ENCODE measurements at places on chromosomes 6 and 20.

DNA sequence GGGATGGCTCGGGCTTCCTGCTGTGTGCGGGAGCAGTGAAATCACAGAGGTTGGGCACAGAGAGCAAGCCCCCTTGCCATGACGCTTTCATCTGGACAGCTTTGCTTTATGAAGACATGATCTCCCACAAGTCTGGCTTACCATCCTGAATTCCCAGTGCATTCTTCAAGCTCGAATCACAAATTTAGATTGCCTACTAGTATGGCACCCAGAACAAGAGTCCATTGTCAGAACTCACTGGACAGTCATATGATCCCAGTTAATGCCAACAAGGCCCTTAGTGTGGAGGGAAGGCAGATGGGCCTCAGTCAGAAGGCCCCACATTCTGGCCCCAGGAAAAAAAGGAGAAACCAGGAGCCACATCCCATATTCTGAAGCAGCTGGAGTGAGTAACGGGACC lies 147.3 kb upstream of the FOXQ1 start:
- DNase-seq: no peak

- no peak for DNase-seq
Observed at GRCh38 chr20:46265539-46265938, 42.8 kb downstream of the CDH22 start.

DNA sequence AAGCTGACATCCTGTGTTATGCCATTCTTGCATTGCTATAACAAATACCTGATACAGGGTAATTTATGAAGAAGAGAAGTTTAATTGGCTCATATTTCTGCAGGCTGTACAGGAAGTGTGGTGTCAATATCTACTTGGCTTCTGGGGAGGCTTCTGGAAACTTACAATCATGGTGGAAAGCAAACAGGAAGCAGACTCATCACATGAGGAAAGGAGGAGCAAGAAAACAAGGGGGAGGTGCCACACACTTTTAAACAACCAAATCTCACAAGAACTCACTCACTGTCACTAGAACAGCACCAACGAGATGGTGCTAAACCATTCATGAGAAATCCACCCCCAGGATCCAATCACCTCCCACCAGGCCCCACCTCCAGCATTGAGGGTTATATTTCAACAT lies 143.1 kb upstream of the GGTLC1 start:
- DNase-seq: no peak

GRCh38 chr20:50344232-50345071 lies 153.8 kb downstream of the CEBPB start:
- no peak for DNase-seq

DNA sequence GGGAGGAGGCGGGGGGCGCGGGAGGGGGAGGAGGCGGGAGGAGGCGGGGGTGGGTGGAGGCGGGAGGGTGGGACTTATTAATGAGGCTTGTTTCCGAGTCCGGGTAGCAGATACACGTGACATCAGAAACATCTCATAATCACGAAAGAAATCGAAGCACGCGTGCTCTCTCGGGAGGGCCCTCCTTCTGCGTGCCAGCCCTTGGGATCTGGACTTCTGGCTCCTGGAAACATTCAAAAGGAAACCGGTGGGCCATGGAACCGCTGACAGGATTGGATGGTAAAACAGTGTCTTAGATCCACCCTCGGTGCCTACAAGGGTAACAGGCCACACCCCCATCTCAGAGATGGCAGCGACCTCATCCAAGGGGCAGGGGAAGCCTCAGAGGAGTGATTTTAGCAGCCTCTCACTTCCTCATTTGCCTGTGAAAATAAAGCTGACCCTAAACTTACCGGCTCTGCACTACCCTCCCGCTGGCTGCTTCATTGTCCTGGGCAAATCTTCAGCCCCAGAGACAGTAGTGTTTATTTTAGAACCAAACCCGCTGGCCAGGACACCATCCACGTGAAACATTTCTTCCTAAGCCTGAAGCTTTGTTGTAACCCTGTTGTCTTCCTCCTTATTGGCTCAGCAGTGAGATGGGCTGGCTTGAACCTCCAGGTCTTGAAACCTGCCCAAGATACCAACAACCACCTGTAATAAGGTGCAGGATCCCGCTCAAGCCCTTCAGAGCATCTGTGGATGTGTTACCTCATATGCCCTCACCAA lies 97.5 kb downstream of the PSMG4 start:
- no peak for DNase-seq

- DNase-seq: no peak
Observed at GRCh38 chr6:29619578-29620160, 13.3 kb downstream of the GABBR1 start.

GRCh38 chr6:90263633-90264032 lies 33.0 kb downstream of the BACH2 start:
- DNase-seq: no peak

DNA sequence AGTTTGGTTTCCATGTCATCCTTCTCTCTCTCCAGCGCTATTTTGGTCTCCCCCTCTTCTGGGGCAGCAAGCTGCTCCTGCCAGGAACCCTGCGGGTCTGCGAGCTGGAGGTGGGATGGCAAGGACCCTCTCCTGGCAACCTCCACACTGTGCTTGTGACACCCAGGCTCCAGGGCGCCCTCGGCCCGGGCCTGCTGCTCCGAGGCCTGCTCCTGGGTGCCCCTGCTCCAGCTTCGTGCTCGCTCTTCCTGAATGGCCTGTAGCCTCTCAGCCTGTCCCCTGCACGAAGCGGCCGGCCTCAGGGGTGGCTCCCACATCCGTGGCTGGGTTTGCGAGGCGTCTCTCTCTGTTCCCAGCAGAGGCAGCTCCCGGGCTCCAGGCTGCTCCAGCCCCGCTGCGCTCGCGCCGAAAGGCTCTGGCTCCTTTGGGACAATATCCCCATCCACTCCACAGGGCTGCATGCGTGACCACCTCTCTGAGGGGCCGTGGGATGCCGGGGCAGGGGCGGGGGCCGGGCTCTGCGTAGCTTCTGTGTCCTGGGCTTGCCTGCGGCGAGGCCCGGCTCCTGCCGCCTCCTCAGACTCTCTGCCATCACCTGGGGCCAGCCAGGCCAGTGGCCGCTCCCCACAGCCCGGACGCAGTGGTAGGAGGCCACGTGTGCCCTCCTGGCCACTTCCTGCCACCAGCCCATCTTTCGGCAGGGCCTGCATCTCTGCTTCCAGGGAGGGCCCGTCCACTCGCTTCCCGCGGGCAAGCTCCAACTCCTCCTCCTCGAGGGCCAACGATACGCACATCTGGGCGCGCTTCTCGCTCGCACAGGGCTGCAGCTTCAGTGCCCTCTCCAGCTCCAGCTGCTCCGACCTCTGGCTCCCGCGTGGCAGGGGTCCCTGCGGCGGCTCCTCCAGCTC lies 68.9 kb downstream of the GINS1 start:
- no peak for DNase-seq

DNA sequence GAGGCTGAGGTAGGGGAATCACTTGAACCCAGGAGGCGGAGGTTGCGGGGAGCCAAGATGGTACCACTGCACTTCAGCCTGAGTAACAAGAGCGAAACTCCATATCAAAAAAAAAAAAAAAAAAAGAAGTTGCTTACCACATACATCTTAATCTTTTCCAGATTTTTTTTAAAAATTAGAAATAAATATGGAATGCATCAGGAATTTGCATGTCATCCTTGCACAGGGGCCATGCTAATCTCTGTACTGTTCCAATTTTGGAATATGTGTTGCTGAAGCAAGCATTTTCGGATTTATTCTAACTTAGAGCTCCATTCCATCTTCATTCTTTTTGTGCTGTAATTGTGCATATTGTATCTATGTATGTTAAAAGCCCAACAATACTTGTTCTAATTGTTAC lies 62.5 kb downstream of the TRPC4AP start:
- DNase-seq: no peak

GRCh38 chr6:122284848-122285247 lies 114.6 kb upstream of the HSF2 start:
- no peak for DNase-seq

DNA sequence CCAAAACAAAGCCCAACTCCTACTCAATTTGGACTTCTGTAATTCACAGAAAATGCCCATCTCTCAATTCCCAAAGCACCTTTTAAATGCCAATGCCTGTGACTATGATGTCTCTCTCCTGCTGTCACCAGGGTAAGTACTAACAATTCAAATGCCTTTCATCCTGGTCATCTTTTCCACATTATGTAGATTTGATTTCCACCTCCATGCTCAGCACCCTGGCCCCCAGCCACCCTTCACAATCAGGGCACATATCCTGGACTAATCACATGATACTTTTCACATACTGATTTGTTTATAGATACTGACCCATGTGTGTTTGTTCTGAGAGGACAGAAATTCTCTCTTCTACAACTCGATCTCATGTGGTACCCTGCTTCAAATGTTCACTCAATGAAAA lies 236.3 kb downstream of the PTPRK start:
- no peak for DNase-seq

GRCh38 chr6:164967102-164967501 lies 342.3 kb downstream of the C6orf118 start:
- no peak for DNase-seq

DNA sequence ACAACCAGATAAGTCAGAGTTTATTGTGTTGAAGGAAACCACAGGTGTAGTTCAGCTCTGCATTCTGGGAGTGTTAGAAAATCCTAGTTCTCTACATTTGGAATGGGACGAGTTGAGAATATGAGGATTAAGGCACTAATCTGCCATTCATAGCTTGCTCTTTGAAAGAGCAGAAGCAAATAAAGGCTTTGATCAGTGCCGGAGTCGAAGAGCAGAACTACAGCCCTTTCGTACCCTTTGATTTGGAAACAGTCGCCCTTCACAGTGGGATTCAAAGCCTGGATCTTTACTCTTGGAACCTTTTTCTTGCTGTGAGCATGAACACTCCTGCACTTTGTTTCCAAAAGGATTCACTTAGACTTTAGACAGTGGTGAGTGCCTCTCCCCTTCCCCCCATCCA lies 523.9 kb upstream of the POU3F2 start:
- DNase-seq: no peak

DNA sequence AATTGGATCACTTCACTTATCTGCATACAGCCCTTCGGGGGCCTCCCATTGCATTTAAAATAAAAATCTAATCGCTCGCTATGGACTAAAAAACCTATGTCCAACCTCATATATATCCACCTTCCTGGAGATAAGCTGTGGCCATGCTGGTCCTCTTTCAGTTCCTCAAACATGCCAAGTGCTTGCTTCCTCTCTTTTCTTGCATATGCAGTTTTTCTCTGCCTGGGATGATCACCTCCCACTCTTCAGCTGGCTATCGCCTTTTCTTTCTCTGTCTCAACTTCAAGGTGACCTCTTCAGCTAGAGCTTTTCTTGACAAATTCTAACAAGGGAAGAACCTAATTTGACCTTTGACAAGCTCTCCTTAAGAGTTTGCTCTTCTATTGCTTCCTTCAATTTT lies 5.6 kb upstream of the TFB1M start:
- DNase-seq: no peak

GRCh38 chr6:118968416-118968815 lies 33.5 kb upstream of the MCM9 start:
- DNase-seq: peak; percentile 53

DNA sequence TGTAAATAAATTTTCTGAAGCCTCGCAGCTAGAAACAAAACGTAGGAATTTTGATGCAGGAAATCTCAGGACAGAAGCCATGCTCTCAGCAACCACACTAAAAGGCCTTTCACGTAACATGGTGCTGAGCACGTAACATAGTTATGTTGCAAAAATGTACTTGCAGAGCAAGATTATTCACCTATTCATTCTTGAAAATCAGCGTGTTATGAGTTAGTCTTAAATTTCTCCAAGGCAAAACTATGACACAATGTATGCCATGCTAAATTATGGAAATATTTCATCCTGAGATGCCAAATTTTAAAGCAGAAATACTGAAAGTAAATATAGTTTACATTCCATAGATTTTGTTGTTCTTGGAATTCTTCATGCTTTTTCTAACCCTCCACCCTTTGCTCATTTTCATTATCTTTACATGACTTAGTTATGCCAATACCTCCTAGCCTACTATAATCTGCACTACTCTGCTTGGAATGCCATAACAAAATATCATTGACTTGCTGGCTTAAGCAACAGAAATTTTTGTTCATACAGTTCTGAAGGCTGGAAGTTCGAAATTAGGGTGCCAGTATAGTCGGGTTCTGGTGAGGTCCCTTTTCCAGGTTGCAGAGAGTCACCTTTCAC lies 179.8 kb upstream of the BMP5 start:
- DNase-seq: peak; percentile 75

DNA sequence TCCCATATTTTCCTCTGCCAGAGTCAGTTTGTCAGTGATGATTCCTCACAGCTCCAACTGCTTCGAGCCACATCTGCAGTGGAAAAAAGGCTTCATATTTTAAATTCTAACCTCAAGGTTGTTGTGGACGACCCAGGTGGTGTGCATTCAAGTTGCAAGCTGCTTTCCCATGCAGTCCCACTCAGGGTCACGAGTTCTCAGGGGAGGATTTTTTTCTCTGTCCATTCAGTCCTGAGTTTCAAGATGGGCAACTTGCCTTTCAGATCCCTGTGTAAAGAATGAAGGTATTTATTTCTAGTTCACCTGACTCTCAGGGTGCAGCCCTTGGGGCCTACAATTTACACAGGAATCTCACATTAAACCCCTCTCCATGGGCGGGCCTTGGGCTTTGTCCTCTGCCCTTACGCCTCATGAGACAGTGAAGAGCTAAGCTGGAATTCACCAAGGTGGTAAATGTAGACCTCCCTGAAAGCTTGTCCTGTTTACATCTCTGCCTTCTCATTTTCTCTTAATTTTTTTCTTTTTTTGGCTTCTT lies 65.9 kb downstream of the TPD52L1 start:
- DNase-seq: no peak

- no peak for DNase-seq
Observed at GRCh38 chr20:36646678-36647077, 682 bp upstream of the SLA2 start.

DNA sequence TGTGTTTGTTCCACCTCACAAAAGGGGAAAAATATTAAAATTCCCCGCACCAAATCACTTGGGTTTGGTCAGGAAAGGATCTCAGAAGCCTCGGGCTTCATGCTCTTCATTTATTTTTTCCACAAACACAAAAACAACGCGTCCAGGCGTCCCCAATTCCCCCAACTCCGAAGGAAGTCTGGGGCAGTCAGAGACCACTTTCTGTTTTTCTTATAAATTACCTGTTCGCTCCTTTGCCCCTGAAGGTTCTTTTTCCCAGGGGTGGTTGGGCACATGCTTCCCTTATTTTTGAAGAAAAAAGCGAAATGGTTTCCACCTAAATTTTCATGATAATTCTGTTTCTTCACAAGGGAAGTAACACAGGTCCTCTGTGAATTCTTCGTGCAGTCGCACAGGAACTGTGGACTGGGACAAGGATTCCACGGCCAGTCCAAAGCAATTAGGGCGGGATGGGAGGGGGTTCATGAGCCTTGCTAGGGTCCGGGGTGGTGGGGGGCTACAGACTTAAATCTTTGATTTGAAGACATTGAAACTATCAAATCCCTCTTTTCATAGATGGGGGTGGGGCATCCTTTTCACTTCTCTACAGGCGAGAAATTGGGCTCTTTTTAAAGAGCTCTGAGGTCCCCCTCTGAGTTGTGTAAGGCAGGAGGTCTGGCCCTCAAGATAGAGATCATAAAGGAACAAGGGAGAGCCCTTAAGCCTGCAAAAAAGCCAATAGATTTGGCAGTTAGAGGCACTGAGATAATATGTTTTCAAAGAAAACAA lies 30.5 kb upstream of the HFE start:
- peak; percentile 54 for DNase-seq

GRCh38 chr20:60011512-60012507 lies 53.6 kb downstream of the CDH26 start:
- DNase-seq: no peak
